ENCODE measurements at places on chromosomes 5 and 9. TPM values are rescaled to one million over a fixed set of nuclear protein-coding genes. Genes with fewer than 3 reads are reported as not detected.

Gene SHISAL2B
- not detected for total RNA-seq

Gene PTPRD
- total RNA-seq, result 7.8 TPM

GRCh38 chr5:5026409-5026785 is 113.7 kb upstream of the ADAMTS16 start:
- DNase-seq, result no peak

DNA sequence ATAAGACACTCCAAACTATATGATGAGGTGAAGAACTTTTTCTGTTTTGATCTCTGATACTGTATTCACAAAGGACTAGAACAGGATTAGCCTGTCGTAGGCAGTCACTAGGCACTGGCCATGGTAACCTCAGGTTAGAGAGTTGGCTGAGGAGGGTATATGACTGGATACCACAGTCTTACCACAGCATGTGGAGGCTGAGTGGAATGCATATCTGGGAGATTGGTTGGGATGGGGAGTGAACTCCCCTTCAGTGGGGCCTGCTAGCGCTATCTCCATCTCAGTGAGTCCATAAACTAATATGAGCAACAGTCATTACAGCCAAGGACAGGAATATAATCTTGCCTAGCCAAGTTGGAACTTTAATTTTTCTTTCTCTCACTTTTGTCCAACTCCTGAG is 339.1 kb downstream of the SPATA31D1 start:
- no peak for DNase-seq

GRCh38 chr5:25027061-25027460 is 382.3 kb upstream of the CDH10 start:
- no peak for DNase-seq

DNA sequence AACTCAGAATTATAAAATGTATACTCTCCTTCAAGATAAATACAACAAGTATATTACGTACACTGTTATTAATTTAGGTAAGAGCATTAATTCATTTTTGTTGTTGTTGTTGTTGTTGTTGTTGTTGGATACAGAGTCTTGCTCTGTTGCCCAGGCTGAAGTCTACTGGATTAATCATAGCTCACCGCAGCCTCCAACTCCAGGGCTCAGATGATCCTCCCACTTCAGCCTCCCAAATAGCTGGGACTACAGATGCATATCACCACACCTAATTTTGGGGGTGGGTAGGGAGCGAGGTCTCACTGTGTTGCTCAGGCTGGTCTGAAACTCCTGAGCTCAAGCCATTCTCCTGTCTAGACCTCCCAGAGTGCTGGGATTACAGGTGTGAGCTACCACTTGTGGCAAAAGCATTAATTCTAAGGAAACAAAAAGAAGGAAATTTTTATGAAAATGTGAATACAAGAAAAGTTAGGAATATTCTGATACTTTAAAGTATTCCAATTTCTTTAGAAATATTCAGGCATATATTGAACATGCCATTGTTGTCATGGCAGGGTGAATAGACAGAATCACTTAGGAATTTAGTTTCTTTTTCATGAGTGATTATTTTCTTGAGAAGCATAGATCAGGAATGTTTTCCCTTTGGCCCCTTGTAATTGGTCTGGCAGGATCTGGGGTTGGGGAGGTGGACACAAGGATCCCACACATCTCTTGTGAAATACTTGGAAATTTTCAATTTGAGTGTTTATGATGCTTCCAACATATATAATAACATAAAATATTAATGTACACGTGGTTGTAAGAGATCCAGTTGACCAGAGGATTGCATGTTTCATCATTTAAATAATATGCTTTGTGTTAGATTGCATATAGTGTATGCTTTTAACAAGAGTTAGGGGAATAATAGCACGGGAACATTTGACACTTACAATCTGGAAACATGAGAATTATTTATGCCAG is 263.6 kb downstream of the FANCC start:
- no peak for DNase-seq

- no peak for DNase-seq
These were observed 6.2 kb downstream of the GNPDA1 start for GRCh38 chr5:142006363-142007236.

DNA sequence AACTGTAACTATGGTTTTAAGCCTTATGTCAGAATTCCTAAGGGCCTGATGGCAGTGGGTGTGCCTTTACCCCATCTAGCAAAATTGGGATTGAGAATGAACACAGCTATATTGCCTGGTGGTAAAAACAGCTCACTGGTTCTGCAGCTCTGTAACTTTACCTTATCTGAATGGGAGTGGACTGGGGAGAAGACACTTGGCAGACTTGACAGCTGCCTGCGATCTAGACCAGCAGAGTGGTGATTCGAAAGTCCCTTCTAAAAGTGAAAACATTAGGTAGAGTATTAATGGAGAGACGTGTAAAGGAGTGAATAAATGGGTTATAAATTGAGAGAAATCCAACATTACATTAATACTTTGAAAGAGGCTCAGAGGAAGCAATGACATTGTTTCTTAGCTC is 289.1 kb upstream of the EDIL3 start:
- DNase-seq, result no peak

DNA sequence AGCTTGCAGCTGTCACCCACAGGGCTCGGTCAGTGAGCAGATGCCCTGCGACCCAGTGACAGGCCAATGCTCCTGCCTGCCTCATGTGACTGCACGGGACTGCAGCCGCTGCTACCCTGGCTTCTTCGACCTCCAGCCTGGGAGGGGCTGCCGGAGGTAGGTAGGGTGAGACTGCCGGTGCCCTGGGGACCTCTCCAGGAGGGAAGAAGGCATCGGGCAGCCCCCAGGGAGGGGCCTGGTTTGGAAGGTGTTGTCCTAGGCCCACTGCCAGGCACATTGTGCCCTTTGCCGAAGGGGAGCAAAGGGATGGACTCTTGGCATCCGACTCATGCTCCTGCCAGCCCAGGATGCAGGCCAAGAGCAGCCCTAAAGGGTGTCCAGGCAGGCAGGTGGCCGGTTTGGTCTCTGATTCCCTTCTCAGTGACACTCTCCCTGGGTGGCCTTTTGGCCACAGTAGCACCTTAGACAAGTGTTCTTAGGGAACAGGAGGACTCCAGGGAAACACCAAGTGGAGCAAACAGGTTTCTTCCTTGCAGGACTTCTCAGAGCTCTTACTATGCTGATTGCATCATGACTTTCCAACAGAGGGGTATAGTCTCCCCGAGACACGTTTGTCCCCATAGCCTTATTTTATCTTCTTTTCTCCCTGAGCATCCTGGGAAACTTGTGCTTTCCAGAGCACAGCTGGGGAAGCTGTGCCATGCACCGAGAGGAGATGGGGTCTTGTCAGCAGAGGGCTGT is 28.1 kb upstream of the AIF1L start:
- no peak for DNase-seq

DNA sequence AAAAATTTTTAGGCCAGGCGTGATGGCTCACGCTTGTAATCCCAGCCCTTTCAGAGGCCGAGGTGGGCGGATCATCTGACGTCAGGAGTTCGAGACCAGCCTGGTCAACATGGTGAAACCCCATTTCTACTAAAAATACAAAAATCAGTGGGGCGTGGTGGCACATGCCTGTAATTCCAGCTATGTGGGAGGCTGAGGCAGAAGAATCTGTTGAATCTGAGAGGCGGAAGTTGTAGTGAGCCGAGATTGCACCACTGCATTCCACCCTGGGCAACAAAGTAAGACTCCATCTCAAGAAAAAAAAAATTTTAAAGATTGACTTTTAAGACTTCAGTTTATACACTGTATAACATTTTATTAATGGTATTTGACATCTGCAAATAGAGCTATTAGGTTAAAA is 60.1 kb upstream of the GNAQ start:
- DNase-seq, result no peak

- DNase-seq, result no peak
These were observed 61.1 kb upstream of the TBC1D2 start for GRCh38 chr9:98316445-98317133.

DNA sequence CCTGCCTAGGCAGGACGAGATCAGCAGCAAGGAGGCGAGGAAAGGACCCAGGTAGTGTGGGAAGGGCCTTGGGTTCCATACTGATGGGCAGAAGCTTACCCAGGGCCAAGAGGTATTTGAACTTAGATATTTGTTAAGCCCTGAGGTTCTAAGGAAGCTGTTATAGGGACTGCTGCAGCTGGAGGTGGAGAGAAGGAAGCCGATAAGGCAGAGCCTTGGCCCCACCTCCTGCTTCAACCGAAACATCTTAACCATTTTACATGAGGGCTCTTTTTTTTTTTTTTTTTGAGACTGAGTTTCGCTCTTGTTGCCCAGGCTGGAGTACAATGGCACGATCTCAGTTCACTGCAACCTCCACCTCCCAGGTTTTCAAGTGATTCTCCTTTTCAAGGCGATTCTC is 8.6 kb upstream of the AQP3 start:
- DNase-seq, result no peak

DNA sequence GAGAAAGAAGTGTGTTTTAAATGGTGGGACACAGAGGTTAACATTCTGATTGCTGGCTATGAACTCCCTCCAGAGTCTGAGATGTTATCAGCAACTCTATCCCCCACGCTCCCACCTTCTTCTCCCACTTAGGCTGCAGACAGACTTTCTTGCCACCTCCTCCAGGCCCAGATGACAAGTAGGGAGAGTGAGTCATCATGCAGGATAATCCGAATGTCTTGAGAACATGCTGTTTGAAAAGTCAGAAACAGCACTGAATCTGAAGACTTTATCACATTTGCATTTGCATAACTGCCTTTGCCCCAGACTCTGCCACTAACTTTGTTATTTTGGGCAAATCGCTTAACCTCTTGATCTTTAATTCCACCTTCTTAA is 139.8 kb downstream of the ESM1 start:
- DNase-seq, result no peak
